ENCODE measurements at places on chromosomes 7 and 10.

DNA sequence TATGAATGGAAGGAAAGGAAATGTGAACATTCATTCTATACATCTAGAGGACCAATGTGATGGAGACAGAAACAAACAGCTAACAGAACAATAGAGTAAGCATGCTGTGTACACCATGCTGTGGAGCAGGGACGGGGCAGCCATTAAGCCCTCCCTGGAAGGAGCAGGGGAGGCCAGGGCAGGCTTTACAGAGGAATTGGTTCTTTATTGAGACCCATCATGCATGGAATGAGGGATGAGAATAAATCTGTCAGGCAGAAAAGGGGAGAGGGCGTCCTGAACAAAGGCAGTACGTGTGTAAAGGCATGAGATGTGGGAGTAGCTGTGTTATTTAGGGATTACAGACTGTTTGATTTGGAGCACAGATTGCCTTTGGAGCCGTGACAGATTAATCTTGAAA lies 35.2 kb downstream of the STK17A start:
- DNase-seq: no peak

- no peak for DNase-seq
These were observed 260.7 kb downstream of the KLF6 start for GRCh38 chr10:3524086-3524960.

DNA sequence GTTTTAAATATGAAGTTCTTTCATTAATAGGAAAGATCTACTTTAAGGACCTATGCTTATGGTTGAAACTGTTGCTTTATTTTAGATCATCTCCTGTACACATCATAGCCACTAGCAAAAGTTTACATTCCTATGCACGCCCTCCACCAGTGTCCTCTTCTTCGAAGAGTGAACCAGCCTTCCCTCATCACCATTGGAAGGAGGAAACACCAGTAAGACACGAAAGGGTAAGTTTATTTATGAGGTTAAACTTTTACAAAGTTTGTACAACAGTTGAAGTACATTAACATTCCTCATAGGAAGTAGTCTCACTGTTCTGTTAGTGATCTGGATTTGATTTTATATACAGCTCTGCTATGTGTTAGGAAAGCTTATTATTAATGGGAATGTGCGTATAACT lies 16.9 kb downstream of the HBP1 start:
- DNase-seq: no peak

GRCh38 chr10:48742891-48743860 lies 58.5 kb downstream of the WDFY4 start:
- no peak for DNase-seq

DNA sequence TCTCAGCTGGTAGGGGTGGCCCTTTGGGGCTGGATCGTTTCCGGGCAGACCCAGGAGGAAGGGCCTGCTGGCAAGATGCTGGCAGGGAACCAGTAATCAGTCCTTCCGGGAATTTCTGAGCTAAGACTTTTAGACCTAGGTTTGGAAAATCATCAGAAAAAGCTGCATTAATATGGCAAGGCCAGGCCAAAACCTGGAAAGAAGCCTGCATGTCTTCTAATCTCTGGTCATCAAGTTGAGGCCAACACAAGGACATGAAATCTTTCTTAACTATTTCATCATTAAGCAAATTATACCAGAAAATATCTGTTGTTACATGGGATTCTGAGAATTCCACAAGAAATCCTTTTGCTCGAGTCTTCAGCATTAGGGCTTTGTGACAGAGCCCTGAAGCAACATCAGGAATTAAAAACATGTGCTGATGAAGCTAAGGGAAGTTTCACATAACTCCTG lies 19.9 kb downstream of the CPA1 start:
- no peak for DNase-seq

- no peak for DNase-seq
These were observed 19.2 kb downstream of the BTBD16 start for GRCh38 chr10:122290334-122290733.

DNA sequence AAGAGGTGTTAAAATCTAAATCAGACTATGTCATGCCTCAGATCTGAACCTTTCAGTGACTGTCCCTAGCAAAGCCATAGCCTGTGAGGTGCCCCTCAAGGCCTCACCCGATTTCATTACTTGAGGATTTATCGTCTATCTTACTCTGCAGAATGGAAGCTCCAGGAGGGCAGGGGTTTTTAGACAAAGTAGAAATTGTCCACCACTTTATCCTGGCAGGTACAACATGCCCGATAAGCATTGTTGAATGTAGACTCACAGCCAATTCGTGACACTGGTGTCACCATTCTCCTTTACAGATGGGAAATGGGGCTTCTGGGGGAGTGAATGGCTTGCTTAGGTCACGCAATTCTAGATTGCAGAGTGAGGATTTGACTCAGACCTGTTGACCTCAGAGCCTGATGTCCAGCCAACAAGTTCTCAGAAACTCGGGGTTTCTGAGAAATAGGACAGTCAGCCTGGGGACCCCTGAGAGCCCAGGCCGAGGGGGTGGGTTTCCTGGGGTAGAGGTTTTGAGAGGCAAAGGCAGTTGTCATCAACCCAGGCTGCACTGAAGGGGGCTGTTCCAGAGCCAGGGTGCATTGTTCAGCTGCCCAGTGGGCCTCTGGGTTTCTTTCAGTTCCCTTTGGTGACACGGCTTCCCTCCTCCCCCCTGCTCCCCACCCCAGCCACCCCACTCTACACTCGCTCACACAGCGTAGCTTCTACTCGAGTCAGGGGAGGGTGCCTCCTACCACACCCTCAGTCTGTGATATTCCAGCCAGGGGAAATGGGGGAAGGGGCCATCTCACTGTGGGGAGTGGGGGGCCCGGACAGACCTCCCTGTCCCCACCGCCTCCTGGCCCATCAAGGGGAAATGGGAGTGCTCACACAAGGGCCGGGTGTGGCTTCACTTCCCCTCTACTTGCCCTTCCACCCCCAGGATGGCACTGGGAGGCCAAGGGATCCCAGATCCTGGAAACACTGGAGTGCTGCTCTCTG lies 3.1 kb upstream of the IRF5 start:
- DNase-seq: no peak

- no peak for DNase-seq
These were observed 5.7 kb downstream of the PSMG3 start for GRCh38 chr7:1563981-1564602.

DNA sequence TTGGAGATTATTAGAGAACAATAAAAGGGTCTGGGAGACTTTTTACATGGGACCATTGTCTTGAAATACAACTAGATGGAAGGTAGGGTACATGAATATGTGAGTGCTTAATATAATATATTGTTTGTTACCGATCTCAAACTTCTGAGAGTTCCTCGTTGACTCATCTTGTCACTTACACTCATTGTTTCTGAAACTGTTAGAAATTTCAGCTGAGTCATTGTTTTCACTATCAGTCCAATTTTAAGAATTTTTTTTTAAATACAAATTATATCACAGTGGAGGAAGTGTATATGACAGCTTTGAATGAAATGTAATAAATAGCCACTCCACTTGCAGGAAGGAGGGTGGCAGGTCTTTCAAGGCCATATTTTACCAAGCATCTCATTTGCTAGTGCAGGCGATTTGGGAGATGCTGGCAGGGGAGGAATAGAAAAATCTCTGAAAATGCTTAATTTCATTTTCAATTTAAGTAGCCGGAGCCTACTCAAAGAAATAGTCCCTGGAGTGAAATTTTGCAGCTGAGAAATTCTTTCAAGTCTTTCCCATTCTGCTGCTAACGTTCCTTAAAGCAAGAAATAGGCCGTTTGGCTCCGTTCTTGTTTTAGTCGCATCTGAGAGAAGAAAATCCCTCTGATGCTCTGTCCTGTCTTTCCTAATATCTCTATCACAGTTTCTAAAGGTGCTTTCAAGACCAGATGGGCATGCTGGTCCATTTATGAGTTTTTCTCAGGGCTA lies 1404.2 kb upstream of the CELF2 start:
- no peak for DNase-seq

DNA sequence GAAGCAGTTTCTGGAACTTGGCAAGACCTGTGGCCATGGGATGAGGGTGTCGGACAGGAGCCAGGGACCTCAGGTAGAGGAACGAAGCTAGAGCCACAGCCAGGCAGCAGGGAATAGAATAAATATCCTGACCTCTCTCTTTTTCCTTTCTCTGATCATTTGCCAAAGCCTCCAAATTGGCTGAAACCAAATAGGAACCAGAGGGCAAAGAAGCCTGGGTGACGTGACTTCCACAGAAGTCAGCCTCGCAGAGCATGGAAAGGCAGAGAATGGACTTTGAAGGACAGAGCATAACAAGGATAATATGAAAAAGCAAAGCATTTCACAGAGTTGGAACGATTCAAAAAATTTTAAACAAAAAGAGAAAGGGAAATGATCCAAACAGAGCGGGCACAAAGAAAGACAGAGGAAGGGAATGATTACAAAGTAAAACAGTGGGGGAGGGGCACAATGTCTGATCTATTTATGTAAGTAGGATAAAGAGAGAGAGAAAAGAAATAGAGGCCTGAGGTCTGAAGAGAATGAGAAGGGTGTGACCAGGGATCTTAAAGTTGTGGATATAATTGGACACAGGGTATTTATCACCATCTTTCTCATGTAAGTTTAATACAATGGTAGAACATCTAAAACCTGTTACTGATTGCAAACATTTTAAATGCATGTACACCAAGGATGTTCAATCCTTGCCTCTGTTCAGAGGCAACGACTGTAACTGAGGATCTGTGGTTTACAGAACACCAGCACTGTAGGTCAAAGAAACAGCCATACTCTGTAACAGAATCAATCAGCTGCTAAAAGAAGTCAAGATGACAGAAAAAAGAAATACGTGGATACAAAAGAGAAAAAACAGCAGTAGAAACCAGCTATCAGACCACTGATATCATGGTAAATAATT lies 4.5 kb upstream of the ZEB1 start:
- DNase-seq: no peak

DNA sequence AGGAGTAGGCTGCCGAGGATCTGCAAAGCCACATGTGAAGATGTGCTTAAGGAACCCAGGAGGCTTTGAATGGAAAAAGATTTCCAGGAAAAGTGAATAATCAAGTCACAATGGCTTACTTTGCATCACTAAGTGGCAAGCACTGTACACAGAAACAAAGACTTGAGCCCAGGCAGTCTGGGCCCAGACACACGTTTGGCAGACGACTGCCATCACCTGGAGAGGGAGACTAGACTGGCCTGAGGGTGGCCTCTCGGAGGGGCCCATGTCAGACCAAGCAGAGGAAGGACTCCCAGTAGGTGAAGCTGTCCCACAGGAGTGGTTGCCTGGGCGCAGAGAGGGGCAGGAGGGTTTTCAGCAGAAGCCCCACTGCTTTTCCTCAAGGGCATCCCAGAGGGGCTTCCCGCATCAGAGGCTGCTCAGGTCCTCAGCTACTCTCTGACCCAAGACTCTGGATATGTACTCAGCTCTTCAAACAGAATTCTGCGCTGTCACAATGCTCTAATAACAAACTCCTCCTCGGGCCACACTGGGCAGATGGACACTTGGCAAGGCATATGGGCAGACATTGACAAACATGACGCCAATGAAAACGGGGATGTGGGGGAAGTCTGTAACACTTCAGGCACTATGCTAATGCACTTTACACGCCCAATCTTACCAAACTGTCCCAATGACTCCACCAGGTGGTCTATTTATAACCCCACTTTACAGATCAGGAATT lies 27.9 kb upstream of the FRAT2 start:
- no peak for DNase-seq

DNA sequence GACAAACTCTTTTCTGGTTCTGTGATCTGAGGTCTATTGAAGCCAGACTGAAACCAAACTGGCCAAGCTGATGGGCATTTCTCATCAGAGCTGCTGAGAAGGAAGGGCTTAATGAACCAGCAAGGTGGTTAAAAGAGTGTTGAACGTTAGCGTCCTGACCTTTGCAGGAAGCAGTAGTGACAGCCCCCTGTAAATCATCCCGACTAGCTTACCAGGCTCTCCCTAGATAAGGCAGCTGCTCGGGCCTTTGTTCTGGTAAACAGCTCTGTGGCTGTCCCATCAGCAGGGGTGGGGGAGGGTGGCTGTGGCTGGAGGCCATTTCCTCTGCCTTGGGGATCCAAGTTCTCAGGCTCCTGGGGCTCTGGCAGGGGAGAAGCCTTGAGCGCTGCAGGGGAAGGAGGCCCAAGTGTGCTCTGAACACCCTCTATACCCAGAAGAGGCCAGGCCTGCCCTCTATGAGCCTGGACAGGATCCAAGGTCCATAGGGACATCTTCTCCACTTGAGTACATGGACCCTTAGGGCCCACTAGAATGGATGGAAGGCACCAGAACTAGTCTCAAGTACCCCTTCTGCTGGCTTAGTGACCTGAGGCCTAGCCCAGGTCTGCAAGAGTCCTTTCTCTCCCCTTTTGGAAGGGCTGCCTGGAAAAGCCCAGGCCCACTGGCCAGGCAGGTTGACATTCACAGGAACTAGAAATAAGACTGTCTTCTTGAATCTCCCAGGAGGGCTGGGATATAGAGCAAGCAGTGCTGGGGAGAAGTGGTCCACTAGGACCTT lies 134.6 kb downstream of the ARHGAP22 start:
- no peak for DNase-seq

GRCh38 chr10:102460836-102461186 lies 9.5 kb upstream of the C10orf95 start:
- no peak for DNase-seq

DNA sequence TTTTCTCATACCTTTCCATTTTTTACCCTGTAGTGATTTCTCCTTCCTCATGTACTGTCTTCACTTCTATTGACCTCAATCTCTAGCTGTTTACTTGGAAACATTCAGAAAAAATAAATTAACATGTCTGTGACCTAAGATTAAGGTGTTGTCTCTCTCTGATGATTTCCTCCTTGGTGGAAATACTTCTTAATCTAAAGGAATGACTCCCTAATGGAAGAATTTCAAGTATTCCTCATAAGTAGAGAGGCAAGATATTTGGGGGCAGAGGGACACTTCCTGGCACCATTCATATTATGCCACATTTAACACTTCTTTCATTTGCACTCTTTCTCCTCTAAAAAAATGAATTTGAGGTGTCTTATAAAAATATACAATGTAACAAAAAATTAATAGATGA lies 202.8 kb downstream of the NEBL start:
- no peak for DNase-seq

- DNase-seq: peak; percentile 32
These were observed 329 bp downstream of the NOLC1 start for GRCh38 chr10:102152545-102152890.

GRCh38 chr10:114042895-114043531 lies 653 bp upstream of the ADRB1 start:
- no peak for DNase-seq

GRCh38 chr10:30396293-30396692 lies 37.7 kb upstream of the MAP3K8 start:
- no peak for DNase-seq

GRCh38 chr10:65231148-65231547 lies 1694.7 kb upstream of the LRRTM3 start:
- no peak for DNase-seq

DNA sequence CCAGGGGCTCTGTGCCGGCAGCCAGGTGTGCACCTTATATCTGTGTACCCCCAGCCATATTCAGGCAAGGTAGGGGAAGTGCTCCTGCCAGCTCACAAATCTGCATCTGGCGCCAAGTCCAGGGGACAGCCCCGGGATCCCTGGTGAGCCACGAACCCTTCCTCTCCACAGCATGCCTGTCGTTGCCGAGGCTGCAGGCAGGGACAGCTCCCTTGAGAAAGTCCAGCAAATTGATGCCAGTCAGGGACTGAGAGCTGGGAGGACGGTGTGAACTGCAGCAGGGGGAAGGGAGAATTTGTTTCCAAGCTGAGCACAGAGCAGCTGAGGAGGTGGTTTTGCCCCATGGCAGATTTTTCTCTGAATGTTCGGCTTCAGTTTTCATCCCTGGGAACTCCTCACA lies 919 bp downstream of the PLA2G12B start:
- DNase-seq: no peak
